Hematopoietic multipotent progenitor cell (in vitro differentiated cells): ENCODE measurements at places on chromosomes 6 and 20. TPM values are rescaled to one million over a fixed set of nuclear protein-coding genes. Genes with fewer than 3 reads are reported as not detected.
A peak's percentile ranks its signal among the peaks of the same experiment; 100 is the strongest.

GRCh38 chr6:117910549-117910948, 3.5 kb downstream of the SLC35F1 start:
- DNase-seq, result no peak

DNA sequence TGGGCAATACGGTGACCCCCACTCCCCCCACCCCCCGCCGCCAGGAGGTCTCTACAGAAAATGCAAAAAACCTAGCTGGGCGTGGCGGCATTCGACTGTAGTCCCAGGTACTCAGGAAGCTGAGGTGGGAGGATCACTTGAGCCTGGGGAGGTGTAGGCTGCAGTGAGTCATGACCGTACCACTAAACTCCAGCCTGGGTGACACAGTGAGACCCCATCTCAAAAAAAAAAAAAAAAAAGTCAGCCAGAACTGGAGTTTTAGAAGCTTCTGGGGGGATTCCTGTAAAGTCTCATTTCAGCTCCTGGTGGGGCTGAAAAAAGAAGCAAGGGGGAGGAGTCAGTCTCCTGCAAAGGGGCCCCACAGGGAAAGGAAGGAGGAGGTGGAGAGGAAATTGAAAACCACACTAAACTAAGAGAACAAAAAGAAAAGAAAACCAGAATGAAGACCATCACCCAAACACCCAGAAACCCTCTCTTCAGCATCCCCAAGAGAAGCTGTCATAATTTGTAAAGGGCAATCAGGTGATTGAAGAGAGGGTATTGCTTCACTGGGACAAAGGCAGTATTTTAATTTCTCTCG, 50.4 kb downstream of the NOL4L start:
- DNase-seq, result no peak

- DNase-seq, result no peak
Observed at GRCh38 chr6:221531-222349, 70.5 kb upstream of the DUSP22 start.

Gene PRSS16
- total RNA-seq, result not detected

Gene NNAT
- total RNA-seq, result 2.2 TPM

DNA sequence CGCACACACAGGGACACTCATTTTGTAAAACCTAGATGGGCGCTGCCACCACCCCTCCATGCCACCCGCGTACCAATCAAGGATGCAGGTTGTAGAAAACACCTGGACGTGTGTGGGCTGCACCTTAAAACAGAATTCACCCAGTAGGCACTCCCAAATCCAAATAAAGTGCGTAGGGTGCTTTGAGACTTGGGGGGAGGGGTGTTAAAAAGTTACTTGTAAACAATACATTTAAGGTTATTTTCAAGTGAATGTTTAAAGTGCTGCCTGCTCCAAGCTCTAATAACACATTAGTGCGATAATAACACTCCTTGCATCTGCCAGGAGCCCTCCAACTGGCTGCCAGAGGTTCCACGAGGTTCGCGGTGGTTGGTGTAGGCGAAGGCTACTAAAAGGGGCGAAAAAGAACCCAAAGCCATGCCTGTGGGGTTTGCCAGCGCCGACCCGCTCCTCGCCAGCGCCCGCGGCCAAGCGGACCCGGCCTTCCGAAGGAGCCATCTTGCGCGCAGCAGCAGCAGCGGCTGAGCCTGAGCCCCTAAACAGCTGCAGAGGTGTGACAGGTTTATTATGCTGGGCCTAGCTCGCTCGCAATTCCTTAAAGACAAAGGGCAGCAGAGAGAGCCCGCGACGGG, 11.5 kb downstream of the FOXC1 start:
- no peak for DNase-seq

DNA sequence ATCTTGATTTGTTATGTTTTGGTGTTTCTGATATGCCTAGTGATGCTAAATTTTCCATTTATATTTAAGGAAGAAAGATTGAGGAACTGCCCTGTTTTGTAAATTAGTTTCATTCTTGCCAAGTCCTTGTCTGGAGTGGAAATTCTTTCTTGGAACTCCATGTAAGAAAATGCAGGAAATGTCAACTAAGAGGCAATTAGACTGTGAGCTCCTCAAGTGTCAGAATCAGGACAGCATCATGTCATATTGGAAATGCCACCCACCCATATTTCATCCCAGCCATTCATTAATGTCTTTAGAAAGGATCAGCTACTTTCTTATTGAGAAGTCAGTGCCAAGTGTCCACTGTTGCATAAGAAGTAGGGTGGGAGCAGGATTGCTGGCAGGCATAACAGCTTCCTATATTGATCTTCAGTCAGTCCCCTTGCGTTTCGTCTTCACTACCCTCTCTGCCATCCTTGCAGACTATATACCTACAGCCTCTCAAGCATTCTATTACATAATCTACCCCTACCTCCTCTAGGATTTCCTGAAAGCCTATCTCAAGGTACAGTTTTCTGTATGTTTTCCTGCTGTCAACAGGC, 42.4 kb downstream of the HAO1 start:
- DNase-seq, result no peak

DNA sequence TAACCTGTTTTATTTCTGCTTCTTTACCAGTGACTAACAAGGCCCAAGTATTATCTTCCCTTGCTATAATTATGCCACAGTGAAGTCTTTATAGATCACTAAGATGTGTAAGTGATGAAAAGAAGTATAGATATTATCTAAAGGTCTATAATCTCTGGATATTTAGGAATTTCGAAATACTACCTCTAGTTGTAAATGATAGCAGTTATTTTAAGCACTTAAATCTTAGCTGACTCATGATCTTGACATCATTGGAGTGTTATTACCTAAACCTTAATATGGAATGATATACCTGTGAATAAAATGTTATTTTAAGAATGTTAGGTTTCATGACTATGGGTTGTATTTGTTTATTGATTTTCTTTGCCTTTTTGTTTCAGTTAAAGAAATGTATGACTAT, 31.5 kb downstream of the CDC40 start:
- no peak for DNase-seq

- DNase-seq, result no peak
Observed at GRCh38 chr20:8829256-8829655, 239.6 kb upstream of the PLCB4 start.

DNA sequence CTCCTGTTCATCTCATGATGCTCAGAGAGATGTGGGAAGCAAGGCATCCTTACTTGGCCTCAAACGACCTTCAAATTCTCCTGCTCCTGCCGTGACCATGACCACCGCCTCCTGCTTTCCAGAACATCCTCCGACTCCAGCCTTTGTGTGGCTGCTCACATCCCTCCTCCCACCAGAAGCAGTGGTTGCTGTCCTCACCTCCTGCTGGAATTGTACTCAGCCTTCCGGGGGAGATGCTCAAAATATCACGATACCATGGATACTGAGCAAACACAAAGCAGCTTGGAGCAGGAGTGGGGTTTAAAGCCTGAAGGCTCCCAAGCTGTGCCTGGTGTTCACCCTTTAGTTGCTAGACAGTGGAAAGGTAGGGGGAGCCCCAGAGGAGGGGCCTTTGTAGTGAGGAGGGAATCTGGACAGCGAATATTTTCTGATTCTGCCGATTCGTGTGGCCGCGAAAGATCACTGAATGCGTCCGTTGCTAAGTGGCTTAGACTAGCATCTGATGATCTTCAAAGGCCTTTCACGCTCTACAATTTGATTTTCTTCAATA, 9.3 kb upstream of the DUSP22 start:
- no peak for DNase-seq

Gene GGTLC1
- total RNA-seq, result not detected

GRCh38 chr20:17437251-17437650, 93.9 kb downstream of the BFSP1 start:
- DNase-seq, result no peak

Gene ENPP4
- total RNA-seq, result 6.2 TPM

Gene RAB32
- total RNA-seq, result 33.1 TPM

- DNase-seq, result no peak
Observed at GRCh38 chr6:159616456-159616855, 76.6 kb downstream of the SOD2 start.

- DNase-seq, result peak; percentile 80
Observed at GRCh38 chr6:26205625-26206574, 118.7 kb downstream of the HFE start.

DNA sequence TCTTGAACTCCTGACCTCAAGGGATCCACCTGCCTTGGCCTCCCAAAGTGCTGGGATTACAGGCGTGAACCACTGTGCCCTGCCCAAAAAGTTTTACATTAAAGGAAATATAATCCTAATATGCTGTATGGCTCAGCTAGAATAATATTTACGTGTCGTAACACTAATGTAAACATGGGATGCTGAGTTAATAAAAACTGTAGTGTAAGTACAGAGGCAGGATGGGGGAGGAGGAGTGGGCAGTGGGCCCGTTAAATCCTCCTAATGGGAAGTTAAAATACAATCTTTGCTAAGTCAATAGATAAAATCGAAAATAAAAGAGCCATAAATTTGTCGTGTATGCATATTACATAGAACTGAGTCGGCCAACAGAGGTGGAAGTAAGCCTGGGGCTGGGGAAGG, 12.1 kb upstream of the IP6K3 start:
- no peak for DNase-seq

DNA sequence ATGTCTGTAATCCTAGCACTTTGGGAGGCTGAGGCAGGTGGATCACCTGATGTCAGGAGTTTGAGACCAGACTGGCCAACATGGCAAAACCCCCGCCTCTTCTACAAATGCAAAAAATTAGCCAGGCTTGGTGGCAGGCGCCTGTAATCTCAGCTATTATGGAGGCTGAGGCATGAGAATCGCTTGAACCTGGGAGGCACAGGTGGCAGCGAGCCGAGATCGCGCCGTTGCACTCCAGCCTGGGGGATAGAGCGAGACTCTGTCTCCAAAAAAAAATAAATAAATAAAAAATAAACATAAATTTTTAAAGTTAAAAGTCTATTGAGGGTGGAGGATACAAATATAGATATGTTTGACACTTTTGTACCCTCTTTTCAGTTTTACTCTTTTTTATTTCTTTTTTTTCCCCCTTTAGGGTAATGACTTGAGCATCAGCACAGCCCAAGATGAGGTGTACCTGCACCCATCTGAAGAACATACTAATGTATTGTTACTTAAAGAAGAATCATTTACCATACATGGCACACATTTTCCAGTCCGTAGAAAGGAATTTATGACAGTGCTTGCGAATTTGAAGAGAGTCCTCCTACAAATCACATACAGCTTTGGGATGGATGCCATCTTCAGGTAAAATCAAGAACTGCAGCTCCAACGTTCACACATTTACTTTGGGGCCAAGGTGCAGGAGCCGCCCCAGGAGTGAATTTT, 368.9 kb downstream of the LAMA2 start:
- peak; percentile 11 for DNase-seq

DNA sequence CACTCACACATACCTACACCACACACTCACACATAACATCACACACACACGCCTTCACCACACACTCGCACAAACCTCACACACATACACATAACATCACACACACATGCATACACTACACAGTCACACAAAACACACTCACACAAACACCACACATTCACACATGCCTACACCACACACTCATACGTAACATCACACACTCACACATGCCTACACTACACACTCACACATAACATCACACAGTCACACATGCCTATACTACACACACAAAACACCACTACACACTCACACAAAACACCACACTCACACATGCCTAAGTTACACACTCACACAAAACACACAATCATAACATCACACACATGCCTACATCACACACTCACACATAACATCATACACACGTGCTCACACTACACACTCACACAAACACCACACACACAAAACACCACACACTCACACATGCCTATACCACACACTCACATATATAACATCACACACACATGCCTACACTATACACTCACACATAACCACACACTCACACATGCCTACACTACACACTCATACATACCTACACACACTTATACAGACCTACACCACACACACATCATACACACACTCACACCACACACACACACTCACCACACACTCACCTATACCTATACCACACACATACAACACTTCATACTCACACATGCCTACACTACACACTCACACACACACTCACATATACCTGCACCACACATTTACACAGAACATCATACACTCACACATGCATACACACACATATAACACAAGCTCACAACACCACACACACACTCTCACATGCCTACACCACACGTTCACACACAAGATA, 383.5 kb downstream of the C6orf118 start:
- no peak for DNase-seq

DNA sequence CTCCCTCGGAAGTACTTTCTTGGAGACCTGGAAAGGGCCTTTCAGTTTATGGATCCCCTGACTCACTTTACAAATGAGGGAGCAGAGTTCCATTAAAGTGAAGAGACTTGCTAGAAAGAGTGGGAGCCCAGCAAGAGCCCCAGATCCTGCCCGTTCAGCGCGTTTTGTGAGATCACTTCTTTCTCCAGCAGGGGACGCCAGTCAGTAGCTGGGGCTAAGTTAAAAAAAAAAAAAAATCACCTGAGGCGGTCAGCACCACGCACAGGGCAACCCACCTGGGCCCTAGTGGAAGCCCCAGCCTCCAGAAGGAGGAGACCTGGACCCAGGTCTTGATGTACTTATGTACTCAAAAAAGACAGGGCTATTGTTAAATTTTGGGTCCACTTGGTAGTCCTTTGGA, 274.5 kb upstream of the RNF24 start:
- no peak for DNase-seq

Gene NOTCH4
- 3.5 TPM for total RNA-seq

- DNase-seq, result no peak
Observed at GRCh38 chr6:89204096-89204495, 13.1 kb downstream of the GABRR1 start.

Gene ENPP1
- total RNA-seq, result under 0.01 TPM

- DNase-seq, result no peak
Observed at GRCh38 chr6:122553697-122554096, 56.5 kb upstream of the PKIB start.

GRCh38 chr6:145838305-145838704, 23.7 kb upstream of the FBXO30 start:
- DNase-seq, result no peak

DNA sequence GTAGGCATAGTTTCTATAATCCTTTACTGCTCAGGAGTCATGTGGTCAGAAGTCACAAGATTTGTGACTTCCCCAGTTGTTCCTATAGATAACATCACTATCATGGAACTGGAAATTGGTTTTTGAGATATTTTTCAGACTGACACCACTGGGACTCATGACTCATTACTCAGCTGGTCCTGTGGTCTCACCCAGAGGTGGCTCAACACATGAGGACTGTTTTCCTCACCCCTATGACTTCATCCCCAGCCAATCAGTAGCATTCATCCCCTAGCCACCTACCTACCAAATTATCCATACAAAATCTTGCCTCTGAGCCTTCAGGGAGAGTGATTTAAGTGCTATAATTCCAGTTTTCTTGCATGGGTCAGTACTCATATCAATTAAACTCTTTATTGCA, 1217.7 kb downstream of the EPHA7 start:
- no peak for DNase-seq

Gene CLPSL2
- total RNA-seq, result not detected

Gene TBX18
- total RNA-seq, result under 0.01 TPM

Gene TNXB
- total RNA-seq, result 1.1 TPM

Gene FRS3
- total RNA-seq, result 8.9 TPM

DNA sequence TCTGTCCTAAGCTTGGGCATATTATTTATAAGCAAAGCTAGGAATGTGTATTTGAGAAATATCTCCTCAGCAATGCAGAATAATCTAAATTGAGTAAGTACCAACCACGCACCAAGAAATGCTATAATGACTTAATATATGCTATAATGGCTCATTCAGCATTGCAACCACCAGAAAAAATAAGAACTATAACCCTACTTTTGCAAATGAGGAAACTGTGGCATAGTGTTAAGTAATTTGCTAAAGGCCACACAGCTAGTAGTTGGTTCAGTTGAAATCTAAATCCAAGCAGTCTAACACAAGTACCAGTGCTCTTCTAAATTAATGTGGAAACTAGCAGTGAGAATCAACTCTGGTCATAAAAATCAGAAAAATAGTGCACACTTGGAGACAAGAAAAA, 35.7 kb downstream of the HBS1L start:
- DNase-seq, result no peak
